ENCODE measurements at places on chromosomes 4 and X. TPM values are rescaled to one million over a fixed set of nuclear protein-coding genes. Genes with fewer than 3 reads are reported as not detected.

The SUPT20HL2 gene
- not detected for total RNA-seq

DNA sequence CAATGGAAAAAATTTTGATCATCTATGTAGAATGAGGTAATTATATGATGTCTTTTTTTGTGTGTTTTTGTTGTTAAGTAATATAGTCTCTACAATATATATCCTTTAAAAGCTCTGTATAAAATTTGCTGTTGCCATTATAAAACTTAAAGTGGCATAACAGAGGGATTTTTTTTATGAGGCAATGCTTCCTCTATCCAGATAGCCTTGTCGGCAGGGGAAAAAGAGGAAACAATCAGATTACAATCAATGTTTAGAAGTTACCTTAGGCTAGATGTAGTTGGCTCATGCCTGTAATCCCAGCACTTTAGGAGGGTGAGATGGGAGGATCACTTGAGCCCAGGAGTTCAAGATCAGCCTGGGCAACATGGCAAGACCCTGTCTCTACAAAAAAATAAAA is 86.8 kb downstream of the DIAPH2 start:
- no peak for DNase-seq

The CPE gene
- 2.3 TPM for total RNA-seq

The IQSEC2 gene
- 17.0 TPM for total RNA-seq

The MAGEH1 gene
- 14.8 TPM for total RNA-seq

The RNF175 gene
- total RNA-seq, result not detected

DNA sequence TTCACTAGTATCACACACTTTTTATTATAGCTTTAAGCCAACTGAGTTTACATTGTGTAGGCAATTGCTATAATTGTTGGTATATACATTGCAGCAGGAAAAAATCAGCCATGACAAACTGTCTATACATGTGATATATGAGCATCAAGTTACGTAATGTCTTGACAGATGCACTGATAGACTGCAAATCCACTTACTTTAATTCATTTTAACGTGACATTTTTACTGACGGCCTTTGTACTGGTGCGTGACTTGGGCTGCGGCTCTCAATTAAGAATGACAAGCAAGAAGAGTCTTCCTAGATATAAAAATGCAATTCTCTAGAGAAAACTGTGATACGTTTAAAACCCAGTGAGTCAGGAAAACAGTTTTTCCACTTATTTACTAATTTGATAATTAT is 143.8 kb downstream of the ACTRT1 start:
- DNase-seq, result no peak

The CCKAR gene
- total RNA-seq, result not detected

DNA sequence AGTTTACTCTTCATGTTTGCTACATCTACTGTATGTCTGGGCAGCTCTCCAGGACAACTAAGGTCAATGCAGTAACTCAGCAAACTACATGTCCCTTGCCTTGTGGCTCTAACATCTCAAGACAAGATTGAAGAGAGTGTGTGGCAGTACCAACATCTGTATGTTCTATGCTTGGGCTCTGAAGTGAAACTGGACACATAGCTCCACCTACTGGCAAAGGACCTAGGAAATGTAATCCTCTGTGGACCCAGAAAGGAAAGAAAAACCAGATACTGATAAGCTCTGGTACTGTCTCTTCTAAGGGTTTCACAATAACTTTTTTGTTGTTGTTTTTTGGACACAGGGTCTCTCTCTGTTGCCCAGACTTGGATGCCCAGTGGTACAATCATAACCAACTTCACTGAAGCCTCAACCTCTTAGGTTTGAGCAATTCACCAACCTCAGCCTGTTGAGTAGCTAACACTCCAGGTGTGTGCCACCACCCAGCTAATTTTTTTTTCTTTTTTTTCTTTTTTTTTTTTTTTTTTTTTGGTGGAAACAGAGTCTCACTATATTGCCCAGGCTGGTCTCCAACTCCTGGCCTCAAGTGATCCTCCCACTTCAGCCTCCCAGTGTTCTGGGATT is 64.1 kb downstream of the QDPR start:
- peak; percentile 72 for DNase-seq

The PDE6B gene
- total RNA-seq, result 0.06 TPM

- DNase-seq, result no peak
Measured at GRCh38 chr4:8649631-8650361, 57.2 kb downstream of the CPZ start.

DNA sequence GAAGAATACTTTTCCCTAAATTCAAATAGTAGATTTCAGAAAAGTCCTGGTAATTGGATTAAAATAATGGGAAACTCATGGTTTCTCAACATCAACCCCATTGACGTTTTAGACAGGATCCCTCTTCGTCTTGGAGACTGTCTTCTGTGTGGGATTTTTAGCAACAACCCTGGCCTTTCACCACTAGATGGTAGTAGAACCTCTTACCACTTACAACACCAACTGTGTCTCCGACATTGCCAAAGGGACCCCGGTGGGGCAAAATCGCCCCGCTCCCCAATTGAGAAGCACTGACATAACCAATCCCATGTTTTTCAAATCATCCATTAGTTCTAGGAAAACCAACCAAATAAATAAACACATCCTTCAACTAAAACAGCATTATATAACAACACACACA is 16.9 kb upstream of the ANOS1 start:
- peak; percentile 14 for DNase-seq

The TCEANC gene
- total RNA-seq, result 2.0 TPM

DNA sequence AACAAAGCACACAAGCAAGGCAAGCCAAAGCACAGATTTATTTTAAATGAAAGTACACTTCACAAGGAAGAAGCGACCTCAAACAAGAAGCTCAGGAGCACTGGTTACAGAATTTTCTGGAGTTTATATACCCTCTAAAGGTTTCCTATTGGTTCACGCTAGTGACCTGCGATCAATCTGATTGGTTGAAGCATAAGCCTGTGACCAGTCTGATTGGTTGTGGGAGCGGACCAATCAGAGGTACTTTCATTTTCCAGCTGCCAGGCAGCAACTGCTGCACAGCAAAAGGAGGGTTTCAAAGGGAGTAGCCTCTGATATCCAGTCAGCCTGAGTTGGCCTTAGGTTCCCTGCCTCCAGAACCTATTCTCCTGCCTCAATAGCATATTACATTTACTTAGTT is 4.6 kb upstream of the AREG start:
- DNase-seq, result no peak
